ENCODE measurements at places on chromosomes 16 and 17.

- DNase-seq: peak; percentile 19
Measured at GRCh38 chr17:6306820-6307219, 128.1 kb downstream of the AIPL1 start.

DNA sequence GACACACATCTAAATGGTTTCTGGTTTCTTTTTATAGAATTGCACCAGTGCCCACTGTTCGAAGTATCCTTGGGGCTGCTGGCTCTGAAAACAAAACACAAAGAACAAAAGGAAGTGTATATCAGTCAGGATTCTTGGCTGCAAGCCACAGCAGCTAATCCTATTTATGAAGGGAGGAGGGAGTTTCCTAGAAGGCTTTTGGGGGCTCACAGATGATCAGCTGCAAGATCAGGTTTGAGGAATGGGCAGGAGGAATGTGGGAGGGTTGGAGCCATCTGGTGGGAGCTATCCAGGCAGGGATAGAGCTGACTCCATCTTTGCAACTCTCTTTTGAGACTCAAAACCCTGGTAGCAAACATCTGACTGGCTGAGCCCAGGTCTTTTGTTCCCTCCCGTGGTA is 118.3 kb upstream of the EEF2KMT start:
- DNase-seq: peak; percentile 77

DNA sequence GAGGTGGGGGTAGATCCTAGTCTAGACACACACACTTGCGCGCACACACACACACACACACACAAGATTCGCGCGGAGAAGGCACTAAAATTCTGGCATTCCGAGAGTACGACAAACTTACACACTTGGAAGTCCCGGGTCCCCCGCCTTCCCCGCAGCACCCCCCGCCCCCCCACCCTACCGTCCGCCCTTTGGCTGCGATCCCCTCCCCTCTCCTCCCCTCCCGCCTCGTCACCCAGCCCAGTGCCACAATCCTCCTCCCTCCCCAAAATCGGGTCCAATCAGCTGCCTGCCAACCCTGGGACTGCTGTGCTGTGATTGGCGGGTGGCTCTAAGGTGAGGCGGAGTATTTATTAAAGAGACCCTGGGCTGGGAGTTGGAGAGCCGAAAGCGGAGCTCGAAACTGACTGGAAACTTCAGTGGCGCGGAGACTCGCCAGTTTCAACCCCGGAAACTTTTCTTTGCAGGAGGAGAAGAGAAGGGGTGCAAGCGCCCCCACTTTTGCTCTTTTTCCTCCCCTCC is at the start of gene SOX9:
Gene SOX9 (plus strand): TSS at position 379 of the 522 bp plus-strand sequence. CDS start 372 bp downstream, outside the sequence.
- peak; percentile 96 for DNase-seq

- DNase-seq: no peak
Measured at GRCh38 chr17:79623786-79624717, 13.2 kb upstream of the RBFOX3 start.

DNA sequence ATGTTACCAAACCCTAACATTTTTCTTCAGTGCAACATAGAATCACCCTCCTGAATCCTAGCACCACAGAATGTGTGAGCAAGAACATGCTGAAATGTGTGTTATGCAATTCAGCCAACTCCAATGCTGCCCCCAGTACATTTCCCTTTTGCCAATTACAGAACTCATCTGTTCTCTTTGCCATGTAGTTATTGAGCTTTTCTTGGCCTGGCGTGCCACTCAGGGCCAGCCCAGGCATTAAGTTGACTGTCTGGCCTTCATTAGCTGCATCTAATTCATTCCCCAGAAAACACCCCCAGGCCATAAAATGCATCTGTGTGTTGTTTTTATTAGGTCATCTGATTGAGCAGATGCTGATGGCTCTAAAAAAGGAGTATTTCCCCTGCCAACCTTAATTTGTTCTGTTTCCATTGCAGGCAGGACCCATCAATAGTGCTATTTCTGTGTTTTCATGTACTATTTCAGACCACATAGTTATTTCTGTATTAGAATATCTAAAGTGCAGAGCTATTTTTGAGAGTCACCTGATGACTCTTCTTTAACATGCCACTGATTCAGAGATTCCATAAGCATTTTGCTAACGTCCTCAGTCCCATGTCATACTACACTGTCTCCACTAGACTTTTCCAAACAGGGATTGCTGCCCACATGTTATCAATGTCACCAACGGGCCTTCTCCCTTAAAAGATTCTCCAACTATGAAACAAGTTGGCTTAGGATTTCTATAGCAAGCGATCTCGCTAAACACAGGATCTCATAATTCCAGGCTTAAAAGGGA is 969.7 kb downstream of the CDH11 start:
- peak; percentile 35 for DNase-seq

DNA sequence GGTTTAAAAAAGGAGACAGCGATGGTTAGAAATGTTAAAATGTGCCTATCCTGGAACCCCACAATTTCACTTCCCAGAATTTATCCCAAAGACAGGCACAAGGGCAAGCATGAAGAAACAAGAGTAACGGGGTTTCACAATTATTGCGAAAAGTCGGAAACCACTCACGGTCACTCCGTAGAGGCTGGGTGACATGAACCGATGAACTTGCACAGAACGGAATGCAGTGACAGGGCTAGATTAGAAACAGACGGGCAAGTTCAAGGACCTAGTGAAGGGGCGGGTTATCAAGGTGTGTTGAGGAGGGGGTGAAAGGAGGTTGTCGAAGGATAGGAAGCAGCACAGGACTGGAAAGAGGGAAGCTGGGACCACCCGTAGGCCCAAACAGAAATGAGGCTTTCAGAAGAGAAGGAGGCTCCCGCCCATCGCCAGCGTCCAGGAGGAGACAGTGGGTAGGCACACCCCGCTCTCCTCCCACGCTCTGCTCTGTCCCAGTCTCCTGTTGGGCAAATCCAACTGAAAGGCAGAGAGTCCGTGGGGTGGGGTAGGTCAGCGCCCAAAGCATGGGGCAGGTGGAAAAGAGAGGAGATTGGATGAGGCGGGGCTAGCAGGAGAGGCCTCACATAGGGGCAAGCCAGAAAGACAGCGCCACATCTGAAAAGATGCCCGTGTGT is 47.4 kb upstream of the JPH3 start:
- no peak for DNase-seq

DNA sequence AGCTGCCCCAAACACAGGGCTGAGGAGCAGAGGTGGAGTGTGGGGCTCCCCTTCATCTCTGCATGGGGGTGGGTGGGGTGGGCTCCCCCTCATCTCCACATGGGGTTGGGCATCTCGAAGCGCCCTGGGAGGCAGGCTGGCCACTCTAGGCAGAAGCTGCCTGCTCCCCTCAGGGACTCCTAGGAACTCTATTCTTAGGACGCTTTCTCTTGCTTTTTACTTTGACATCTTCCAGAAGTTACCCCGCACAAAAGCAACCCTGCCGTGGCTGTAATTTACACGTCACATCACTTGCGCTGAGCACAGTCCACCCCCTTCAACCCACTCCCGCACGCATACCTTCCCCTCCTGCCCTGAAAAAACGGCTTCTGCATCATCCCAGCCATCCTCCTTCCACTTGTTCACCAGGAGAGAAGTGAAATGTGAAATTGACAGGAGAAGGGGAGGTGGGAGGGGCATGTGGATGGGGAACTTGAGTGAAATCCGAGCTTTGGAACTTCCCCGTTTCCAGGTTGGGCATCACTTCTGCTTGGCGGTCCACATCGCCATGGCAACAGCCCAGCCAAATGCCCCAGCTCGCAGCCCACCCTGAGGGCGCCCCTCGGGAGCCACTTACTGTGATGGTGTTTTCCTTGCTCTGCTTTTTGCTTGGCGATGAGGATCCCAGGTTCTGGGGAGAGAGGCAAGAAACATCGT is 53.7 kb upstream of the RCVRN start:
- peak; percentile 75 for DNase-seq

DNA sequence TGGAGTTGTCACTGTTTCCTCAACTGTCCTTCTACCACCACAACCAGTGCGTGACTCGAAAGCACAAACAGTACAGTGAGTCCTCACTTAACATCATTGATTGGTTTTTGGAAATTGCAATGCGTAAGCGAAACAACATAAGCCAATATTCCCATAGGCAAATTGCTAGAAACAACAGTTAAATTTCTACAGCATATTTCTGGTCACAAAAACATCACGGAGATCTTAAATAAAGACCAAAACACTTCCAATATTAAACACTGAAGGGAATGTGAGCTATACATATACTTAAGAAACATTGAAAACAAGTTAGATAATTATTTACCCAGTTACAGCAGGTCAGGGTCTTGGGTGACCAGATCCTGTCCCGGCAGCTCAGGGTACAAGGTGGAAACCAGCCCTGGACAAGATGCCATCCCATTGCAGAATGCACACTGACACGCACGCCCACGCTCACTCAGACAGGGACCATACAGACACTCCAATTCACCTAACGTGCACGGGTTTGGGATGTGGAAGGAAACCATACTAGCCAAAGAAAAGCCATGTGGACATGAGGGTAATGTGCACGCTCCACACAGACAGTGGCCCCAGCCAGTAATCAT is 4.7 kb downstream of the SLC13A5 start:
- no peak for DNase-seq

GRCh38 chr16:66585481-66586239 is 6.4 kb downstream of the CMTM2 start:
- no peak for DNase-seq

GRCh38 chr17:40063901-40064531 is 1.3 kb downstream of the THRA start:
- peak; percentile 82 for DNase-seq

GRCh38 chr16:80084163-80084562 is 456.6 kb upstream of the DYNLRB2 start:
- no peak for DNase-seq

DNA sequence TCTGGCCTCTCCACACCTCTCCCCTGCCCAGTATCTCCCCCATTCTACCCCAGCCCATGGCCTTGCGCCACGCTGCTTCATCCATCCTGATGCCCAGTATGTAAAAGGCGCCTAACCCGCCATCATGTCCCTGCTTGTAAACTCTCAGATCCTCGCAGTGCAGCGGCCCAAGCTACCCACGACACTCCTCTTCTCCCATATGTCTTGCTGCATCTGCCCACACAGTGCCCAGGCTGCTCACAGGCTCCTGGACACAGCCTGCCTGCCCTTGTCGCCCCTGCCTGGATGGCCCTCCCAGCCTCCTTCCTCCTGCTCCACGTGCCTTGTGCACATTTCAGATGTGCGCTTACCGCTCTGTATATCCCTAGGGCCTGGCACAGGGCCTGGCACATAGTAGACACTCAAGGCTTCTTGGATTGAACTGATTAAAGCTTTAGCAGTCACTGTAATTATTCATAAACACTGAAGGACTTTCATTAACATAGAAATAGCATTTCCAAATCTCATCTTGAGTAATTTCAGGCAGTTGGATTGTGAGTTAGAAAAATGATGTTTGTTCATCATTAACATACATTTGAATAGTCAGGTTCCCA is 129.1 kb downstream of the CLEC16A start:
- no peak for DNase-seq

All from eye (tissue), 1 donor.